ENCODE measurements at places on chromosomes 11 and 22.

DNA sequence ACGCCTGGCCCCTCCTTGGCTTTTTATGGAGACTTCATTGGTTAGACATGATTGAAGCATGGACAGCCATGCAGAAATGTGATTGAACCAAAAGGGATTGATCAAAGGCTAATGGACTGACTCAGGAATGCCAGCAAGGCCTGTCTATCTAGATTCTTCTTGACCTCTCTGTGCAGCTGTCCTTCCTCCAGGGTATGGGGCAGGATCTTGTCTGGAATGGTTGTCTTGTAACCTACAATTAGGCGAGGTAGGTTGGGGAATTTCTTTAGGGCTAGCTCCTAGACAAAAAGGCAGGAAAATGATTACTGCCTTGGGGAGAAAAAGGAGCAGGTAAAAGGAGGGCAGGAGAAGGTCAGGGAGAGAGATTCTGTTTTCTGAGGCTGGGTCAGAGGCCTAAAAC is 59.6 kb upstream of the INCENP start:
- no peak for DNase-seq

DNA sequence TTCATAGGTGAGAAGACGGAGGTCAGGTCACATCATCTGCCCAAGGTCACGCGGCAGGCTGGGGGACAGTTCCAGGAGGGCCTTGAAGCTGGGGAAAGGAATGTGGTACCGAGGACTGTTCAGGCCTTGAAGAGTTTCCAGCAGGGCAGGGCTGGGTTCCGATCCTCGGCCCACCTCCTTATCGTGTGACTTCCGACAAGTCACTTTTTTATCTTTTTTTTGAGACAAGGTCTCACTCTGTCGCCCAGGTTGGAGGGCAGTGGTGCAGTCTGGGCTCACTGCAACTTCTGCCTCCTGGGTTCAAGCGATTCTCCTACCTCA is 623 bp downstream of the NDUFS8 start:
- DNase-seq = no peak

DNA sequence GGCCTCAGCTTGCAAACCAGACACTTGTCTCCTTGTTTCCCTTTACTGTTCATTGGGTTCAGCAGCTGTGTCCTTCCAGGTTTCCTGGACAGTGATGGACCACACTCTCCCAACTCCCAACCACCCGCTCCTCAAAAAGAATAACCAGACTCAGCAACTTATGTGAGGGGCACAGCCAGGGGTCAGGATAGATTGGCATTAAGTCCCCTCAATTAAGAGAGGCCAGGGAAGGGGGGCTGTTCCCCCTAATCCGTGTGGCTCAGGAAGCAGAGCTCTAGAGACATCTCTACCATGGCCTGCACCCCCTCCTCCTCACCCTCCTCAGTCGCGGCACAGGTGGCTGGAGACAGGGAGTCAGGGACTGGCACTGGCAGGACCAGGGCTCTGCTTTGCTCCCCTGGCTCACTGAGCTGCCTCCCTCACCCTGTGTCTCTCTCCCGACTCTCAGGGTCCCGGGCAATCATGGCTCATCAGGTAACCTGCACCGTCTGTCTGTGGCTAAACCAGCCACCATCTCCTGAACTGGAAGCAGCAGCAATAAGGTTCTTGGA is 111.7 kb downstream of the ZNF280B start:
- DNase-seq = no peak

DNA sequence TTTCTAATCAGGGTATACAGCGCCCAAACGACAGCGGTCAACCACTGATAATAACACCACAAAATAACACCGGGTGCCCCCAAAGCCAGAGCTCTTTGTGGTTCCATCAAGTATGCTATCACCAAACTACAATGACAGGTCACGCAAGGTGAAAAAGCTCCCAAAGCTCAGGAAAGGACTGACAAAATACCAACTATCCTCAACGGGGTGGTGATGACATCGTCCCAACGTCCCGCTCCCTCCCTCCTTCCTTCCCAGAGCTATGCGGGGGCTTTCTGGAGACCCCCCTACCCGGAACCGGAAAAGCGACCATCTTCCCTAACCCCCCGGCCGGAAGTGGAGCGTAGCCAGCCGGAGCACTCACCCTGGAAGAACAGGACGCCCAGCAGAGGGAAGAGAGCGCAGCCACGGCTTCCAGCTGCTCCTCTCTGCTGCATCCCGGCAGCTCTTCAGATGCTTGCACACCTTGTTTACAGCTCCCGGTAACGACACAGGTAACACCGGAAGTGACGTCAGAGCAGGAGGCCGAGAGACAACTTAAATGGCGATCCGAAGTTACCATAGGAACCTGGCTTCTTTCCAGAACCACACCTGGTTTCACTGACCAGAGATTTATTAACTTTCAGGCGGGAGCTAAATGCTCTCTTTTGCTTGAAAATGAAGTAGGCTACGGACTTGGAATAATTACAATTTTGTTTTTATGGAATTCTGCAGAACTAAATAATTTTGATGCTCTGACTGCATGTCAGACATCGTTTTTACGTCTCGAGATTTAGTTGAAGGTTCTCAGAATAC is at the start of gene MPZL3:
Gene MPZL3 (minus strand): TSS at position 508 of the 795 bp plus-strand sequence. CDS start 71 bp downstream, at position 437.
- DNase-seq = peak; percentile 92

DNA sequence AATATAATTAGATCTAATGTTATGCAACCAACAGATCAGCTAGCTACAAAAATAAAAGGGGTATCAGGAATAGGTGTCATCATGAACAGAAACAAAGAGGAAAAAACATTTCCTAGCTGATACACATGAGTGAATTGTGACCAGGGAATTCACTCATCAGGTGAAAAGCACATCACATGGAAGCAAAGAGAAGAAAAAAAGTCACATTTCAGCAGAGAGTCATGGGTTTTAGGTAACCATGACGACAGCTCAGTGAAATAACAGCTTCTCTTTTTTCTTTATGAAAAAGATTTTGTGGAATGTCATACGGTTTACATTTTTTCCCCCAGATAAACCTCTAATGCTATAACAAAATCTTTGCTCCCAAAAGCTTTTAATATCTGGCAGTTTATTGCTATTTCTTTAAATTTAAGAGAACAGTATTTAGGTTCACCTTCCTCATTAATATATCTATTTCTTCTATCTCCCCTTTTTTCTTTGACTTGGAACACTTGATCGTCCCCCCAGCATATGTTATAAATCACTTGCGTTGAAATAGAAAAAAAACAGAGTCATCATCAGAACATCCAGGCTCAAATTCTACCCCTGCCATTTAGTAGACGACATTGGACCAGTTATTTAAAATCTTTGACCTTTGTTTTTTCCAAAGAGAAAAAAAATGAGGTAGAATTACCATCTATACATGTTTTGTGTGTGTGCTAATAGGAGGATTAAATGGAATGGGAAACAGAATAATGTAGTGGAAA is 5.3 kb downstream of the TYR start:
- DNase-seq = no peak

- DNase-seq = no peak
Measured at GRCh38 chr11:15507592-15507991, 392.9 kb downstream of the INSC start.

- no peak for DNase-seq
Measured at GRCh38 chr11:34242037-34242625, 115.7 kb downstream of the ABTB2 start.
